Ovary (tissue), 10 donors: ENCODE measurements at places on chromosomes 5 and 9. TPM values are rescaled to one million over a fixed set of nuclear protein-coding genes. Genes with fewer than 3 reads are reported as not detected.

GRCh38 chr9:38212016-38212415, 143.0 kb upstream of the SHB start:
- no peaks in the 10 kb centered on the region for H3K27me3 ChIP-seq
- DNase-seq, result no peak
- no peak overlapping the region for H3K4me3 ChIP-seq
- no peaks in the 10 kb centered on the region for H3K4me1 ChIP-seq
- H3K36me3 ChIP-seq, result no peaks in the 10 kb centered on the region

DNA sequence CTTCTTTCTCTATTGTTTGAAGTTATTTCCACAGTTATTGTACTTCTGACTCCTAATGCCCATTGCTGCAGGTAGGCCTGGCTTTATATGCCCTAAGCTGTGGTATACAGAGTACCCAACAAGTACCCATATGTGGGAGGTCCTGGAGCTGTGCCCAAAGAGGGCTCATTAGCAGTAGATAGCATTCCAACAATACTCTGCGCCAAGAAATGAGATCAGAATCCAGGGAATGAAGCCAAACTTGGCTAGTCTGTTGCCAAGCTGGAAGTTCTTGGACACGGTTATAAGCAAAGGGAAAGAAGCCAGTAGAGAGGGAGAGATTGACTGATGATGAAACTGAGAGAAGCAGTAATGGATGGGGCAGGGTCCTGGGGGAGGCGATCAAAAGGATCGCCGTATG, 29.7 kb upstream of the FAM169A start:
- no peaks in the 10 kb centered on the region for H3K36me3 ChIP-seq
- H3K4me1 ChIP-seq, result peaks cover 3% of the 10 kb centered on the region
- no peaks in the 10 kb centered on the region for H3K27me3 ChIP-seq

DNA sequence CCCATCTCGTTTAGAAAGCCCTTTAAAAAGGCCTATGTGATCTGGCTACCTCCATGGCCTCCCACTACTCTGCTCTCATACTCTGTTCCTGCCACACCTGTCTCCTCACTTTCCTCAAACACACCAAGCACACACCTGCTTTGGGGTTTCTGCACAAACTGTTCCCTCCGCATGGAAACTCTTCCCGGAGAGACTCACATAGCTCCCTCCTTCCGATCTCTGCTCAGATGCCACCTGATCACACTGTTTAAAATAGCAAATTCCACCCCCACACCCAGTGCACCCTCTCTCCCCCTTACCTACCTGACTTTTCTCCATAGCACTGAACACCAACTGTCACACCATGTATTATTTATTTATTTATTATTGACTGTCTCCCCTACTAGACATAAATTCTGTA, 84.0 kb upstream of the NR4A3 start:
- no peak for DNase-seq
- H3K36me3 ChIP-seq, result no peaks in the 10 kb centered on the region
- H3K27ac ChIP-seq, result no peak overlapping the region
- H3K4me3 ChIP-seq, result no peak overlapping the region

DNA sequence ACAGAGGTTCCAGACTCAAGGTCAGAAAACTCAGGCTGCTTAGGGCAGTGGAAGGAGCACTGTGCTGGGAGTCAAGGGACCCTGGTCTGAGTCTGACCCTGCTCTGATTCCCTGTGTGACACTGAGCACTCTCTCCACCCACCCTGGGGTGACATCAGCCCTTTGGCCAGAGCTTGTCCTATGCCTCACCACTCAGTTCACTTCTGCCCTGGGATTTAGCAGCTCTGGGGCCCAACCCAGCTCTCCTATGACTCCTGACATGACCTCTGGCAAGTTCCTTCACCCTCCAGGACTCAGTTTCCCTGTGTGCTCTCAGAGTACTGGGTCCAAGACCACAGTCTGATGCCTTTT, 63.9 kb downstream of the FAM114A2 start:
- no peak for DNase-seq
- no peaks in the 10 kb centered on the region for H3K4me1 ChIP-seq
- H3K4me3 ChIP-seq, result no peak overlapping the region
- H3K36me3 ChIP-seq, result no peaks in the 10 kb centered on the region
- no peak overlapping the region for H3K27ac ChIP-seq

DNA sequence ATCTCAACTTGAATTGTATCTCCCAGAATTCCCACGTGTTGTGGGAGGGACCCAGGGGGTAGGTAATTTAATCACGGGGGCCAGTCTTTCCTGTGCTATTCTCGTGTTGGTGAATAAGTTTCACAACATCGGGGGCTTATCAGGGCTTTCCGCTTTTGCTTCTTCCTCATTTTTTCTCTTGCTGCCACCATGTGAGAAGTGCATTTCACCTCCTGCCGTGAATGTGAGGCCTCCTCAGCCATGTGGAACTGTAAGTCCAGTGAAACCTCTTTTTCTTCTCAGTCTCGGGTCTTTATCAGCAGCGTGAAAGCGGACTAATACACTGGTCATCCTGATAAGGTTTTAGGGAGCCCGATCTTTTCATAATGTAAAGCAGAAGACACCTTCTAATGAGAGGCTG, 687.0 kb upstream of the FTMT start:
- H3K27me3 ChIP-seq, result no peaks in the 10 kb centered on the region
- DNase-seq, result no peak
- H3K27ac ChIP-seq, result no peak overlapping the region
- no peaks in the 10 kb centered on the region for H3K36me3 ChIP-seq
- no peaks in the 10 kb centered on the region for H3K4me1 ChIP-seq

- no peaks in the 10 kb centered on the region for H3K27me3 ChIP-seq
- no peaks in the 10 kb centered on the region for H3K4me1 ChIP-seq
- no peak overlapping the region for H3K27ac ChIP-seq
- no peak overlapping the region for H3K4me3 ChIP-seq
- no peaks in the 10 kb centered on the region for H3K36me3 ChIP-seq
Observed at GRCh38 chr9:117409321-117409720, 5.5 kb downstream of the ASTN2 start.

GRCh38 chr9:89179895-89180734, 1.5 kb upstream of the SHC3 start:
- H3K27me3 ChIP-seq, result no peaks in the 10 kb centered on the region
- DNase-seq, result peak; percentile 48
- no peaks in the 10 kb centered on the region for H3K36me3 ChIP-seq
- no peak overlapping the region for H3K27ac ChIP-seq

DNA sequence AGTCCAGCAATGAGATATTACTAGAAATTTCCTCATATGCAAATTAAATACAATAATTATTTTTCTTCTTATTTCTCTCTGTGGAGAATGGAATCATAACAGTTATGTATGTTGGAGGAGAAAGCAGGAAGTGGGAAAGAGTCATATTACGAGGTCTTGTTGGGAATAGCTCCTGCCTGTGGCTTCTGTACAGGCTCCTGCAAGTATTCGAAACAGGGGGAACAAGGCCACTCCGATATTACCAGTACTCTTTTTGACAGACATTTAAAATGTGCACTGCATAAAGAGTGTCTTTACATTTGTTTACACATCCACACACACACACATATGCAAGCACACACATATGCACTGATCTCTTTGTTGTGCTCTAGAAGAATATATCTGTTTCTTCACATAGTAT, 812.0 kb upstream of the ZNF608 start:
- no peak overlapping the region for H3K4me3 ChIP-seq
- H3K4me1 ChIP-seq, result no peaks in the 10 kb centered on the region
- DNase-seq, result no peak
- H3K27ac ChIP-seq, result no peak overlapping the region
- no peaks in the 10 kb centered on the region for H3K27me3 ChIP-seq

DNA sequence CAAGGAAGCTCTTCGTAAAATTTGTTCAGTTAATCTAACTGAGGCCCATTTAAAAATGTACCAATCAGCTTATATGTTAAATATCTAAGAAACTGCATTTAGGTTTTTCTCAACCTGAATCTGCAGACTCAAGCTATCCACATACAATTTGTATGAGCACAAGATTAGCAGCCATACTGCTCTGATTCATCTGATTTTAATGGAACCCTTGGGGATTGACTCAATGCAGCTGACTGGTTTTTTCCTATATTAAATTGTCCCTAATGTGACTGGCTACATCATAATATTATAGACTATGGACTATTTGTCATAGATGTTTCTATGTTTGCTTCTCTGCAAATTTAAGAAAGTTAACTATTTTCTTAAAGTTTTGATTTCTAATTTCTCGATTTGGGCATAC, 451.0 kb upstream of the TUSC1 start:
- DNase-seq, result no peak
- no peaks in the 10 kb centered on the region for H3K4me1 ChIP-seq
- H3K36me3 ChIP-seq, result no peaks in the 10 kb centered on the region
- no peak overlapping the region for H3K4me3 ChIP-seq

The CDH10 gene
- total RNA-seq, result not detected

DNA sequence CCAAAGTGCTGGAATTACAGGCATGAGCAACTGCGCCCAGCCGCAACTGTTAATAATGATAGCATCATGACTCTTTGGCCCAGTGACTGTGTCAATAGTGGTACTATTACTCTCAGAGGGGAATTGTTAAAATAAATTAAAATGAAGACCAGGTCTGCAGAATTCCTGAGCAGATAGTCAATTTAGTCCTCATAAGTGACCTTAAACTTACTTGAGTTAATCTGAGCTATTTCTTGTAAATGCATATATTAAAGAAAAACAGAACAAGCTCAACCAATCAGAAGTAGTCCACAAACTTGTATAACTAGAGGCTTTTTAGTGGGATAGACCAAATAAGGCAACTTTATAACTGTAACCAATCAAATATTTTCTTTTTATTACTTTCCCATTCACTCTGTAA, 1.7 kb upstream of the RECK start:
- no peaks in the 10 kb centered on the region for H3K27me3 ChIP-seq
- no peak overlapping the region for H3K27ac ChIP-seq
- H3K4me3 ChIP-seq, result no peak overlapping the region
- H3K4me1 ChIP-seq, result peaks cover 5% of the 10 kb centered on the region
- no peak for DNase-seq

GRCh38 chr9:114035221-114035844, 42.8 kb downstream of the AMBP start:
- no peaks in the 10 kb centered on the region for H3K27me3 ChIP-seq
- peaks cover 3% of the 10 kb centered on the region for H3K4me1 ChIP-seq
- no peak overlapping the region for H3K4me3 ChIP-seq
- peak; percentile 16 for DNase-seq

- H3K4me1 ChIP-seq, result no peaks in the 10 kb centered on the region
- H3K36me3 ChIP-seq, result no peaks in the 10 kb centered on the region
- no peak for DNase-seq
- H3K27ac ChIP-seq, result no peak overlapping the region
Observed at GRCh38 chr5:168832308-168832707, 253.1 kb upstream of the PANK3 start.

GRCh38 chr5:170403675-170404074, 14.5 kb upstream of the KCNMB1 start:
- H3K4me1 ChIP-seq, result no peaks in the 10 kb centered on the region
- no peaks in the 10 kb centered on the region for H3K36me3 ChIP-seq
- no peak overlapping the region for H3K4me3 ChIP-seq
- DNase-seq, result no peak
- no peak overlapping the region for H3K27ac ChIP-seq
- no peaks in the 10 kb centered on the region for H3K27me3 ChIP-seq

- H3K36me3 ChIP-seq, result no peaks in the 10 kb centered on the region
- no peak overlapping the region for H3K27ac ChIP-seq
- no peaks in the 10 kb centered on the region for H3K27me3 ChIP-seq
- H3K4me3 ChIP-seq, result no peak overlapping the region
Observed at GRCh38 chr5:128036950-128037349, 46.6 kb upstream of the SLC12A2 start.

DNA sequence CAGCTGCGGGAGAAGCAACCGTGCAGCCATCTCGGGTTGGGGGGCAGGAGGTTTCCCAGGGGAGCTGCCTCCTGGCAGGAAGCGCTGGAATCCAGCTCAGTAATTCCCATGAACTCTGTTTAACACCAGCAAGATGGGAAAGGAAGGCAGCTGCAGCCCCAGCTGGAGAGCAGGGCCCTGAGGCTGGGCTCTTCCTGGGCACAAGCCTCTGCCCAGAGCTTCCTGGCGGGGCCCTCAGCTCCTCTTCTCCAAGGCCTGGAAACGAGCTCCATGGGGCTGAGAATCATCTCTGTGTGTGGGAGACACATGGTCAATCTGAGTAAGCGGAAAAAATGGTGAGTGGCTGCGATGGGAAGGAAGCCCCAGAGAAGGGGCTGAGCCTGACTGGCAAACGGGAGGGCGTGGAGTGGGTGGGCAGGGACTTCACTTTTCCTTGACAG, 6.3 kb downstream of the MRPL36 start:
- H3K27ac ChIP-seq, result no peak overlapping the region
- H3K4me1 ChIP-seq, result no peaks in the 10 kb centered on the region
- DNase-seq, result peak; percentile 18
- no peaks in the 10 kb centered on the region for H3K27me3 ChIP-seq
- no peak overlapping the region for H3K4me3 ChIP-seq
- no peaks in the 10 kb centered on the region for H3K36me3 ChIP-seq

The IGFBPL1 gene
- total RNA-seq, result not detected

DNA sequence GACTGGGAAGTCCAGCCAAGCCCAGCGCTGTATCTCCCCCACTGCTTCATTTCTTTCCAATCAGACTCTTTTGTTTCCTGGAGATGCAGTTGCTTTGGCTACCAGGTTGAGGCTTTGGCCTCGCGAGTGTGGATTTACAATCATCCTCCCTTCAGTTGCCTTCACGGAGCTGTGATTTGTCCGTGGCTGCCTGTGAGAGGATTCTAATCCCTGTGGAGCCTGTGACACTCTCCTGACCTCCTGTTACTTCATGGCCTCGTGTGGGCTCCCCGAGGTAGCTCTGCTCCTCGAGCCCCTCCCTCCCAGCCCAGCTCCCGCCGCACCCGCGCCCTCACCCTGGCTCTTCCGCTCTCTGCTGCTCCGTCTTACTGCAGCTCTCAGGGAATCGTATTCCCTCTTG, 107.2 kb upstream of the STC2 start:
- no peaks in the 10 kb centered on the region for H3K27me3 ChIP-seq
- H3K4me3 ChIP-seq, result no peak overlapping the region
- DNase-seq, result no peak
- H3K27ac ChIP-seq, result no peak overlapping the region

- peak; percentile 56 for DNase-seq
- no peaks in the 10 kb centered on the region for H3K27me3 ChIP-seq
- H3K4me3 ChIP-seq, result no peak overlapping the region
Observed at GRCh38 chr5:138077064-138077696, 6.7 kb upstream of the WNT8A start.

The TLN1 gene
- 337 TPM for total RNA-seq

DNA sequence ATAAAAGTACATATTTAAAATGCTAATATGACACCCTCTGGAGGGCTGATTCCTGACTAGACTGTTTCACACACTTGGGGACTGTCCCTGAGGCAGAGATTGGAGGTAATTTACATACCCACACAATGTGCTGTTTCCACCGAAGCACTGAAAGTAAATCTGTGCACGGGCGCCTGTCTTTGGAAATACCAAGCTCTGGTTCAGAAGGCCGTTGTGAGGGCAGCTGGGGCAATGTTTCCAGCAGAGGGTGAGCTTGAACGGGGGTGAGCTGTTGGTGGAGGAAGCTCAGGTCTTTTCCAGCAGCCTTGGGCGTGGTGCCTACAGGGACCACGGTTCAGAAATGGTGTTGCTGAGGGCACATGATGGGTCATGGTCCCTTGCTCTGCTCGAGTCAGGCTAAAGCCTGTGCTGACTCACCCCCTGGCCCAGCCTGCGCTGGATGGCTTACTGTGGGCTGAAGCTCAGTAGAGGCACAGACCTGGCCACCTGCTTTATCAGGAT, 25.8 kb upstream of the HMCN2 start:
- H3K4me3 ChIP-seq, result no peak overlapping the region
- H3K36me3 ChIP-seq, result no peaks in the 10 kb centered on the region
- no peak overlapping the region for H3K27ac ChIP-seq
- DNase-seq, result no peak

The LCN2 gene
- 5.0 TPM for total RNA-seq
